ENCODE measurements at places on chromosomes 13 and 19. TPM values are rescaled to one million over a fixed set of nuclear protein-coding genes. Genes with fewer than 3 reads are reported as not detected.

DNA sequence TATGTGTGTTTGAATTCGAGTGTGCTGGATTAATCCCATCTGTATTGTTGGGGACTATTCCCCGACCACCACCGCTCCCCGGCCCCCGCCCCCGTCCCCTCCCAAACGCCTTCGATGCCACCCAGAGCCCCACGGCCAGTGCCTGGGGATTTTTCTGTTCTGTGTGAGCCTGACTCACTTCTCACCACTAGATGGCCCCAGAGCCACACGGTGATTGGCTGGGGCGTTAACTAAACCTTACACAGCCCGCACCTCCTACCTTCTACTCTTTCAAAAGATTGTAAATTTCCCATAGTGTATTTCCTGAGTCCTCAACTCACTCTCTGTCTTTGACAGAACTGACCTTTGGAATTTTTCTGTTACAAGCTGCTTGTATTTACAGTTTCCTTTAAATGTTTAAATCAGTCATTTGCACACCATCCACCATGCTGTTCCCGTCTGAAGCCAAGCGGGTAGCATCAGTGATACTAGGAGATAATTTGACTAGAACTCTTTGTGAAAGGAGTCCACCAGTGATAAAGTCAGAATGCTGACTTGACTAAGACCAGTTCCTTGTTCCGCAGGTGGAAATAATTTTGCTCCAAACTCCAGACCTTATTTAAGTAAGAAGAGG lies 61.4 kb downstream of the RFX2 start:
- DNase-seq = peak; percentile 78

DNA sequence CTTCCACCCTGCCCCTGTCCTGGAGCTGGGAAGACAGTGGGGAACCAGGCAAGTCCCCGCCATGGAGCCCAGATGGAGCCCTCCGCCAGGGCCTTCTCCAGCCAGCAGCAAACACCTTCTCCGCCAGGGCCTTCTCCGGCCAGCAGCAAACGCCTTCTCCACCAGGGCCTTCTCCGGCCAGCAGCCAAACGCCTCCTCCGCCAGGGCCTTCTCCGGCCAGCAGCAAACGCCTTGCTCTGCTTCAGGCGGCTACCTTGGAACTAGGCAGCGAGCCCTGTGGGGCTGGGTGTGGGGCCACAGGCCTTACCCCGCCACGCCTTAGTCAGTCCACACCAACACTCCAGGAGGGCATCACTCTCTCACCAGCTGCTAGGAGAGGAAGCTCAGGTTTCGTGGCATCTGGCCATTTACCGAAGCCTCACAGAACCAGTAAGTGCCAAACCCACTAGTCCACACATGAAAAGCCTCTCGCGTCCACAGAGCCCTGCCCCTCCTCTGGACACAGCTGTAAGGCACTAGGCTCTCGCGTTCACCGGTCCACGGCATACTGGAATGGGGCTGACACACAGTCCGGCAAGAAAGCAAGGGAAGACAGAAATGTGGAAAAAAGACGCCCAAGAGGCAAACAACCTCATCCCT lies 41.0 kb downstream of the MLLT1 start:
- DNase-seq = no peak

DNA sequence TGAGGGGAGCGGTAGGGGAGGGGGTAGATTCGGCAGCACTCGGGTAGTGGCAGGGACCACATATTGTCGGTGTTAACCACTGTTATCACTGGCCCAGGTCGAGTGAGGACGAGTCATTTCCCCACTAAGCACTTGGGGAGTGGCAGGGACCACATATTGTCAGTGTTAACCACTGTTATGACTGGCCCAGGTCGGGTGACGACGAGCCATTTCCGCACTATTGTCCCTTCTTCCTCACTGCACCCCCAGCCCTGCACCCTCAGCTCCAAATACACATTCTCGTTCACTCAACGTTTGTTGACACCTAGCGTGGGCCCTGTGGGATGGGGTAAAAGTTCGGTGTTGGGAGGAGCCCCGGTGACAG lies 467 bp upstream of the CLN5 start:
- DNase-seq = peak; percentile 68

GRCh38 chr13:113121183-113121927 lies 1.2 kb upstream of the F10 start:
- peak; percentile 48 for DNase-seq

DNA sequence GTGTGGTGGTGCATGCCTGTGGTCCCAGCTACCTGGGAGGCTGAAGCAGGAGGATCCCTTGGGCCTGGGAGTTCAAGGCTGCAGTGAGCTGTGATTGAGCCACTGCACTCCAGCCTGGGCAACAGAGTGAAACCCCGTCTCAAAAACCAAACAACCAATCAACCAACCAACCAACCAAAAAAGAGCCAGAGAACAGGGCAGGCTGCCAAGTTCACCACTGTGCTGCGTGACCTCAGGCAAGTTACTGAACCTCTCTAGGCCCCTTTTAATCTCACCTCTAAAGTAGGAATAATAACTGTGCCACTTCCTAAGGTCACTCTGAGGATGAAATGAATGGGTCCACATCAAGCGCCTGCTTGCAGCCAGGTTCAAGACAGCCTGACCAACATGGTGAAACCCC lies 16.9 kb downstream of the TJP3 start:
- no peak for DNase-seq

F10 gene
- total RNA-seq = not detected

LRRC63 gene
- 0.16 TPM for total RNA-seq

GIPC3 gene
- 1.2 TPM for total RNA-seq

ZNF99 gene
- total RNA-seq = not detected

All from activated naive CD4-positive, alpha-beta T cell treated with anti-CD3 and anti-CD28 coated beads, Interleukin-2, amount 50 U/mL, for 72 hours (primary cell).